ENCODE measurements at places on chromosomes 5 and 9.

DNA sequence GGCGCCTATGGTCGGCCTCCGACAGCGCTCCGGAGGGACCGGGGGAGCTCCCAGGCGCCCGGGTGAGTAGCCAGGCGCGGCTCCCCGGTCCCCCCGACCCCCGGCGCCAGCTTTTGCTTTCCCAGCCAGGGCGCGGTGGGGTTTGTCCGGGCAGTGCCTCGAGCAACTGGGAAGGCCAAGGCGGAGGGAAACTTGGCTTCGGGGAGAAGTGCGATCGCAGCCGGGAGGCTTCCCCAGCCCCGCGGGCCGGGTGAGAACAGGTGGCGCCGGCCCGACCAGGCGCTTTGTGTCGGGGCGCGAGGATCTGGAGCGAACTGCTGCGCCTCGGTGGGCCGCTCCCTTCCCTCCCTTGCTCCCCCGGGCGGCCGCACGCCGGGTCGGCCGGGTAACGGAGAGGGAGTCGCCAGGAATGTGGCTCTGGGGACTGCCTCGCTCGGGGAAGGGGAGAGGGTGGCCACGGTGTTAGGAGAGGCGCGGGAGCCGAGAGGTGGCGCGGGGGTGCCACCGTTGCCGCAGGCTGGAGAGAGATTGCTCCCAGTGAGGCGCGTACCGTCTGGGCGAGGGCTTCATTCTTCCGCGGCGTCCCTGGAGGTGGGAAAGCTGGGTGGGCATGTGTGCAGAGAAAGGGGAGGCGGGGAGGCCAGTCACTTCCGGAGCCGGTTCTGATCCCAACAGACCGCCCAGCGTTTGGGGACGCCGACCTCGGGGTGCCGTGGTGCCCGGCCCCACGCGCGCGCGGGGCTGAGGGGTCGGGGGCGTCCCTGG, 561 bp downstream of the DAPK1 start:
- DNase-seq, result peak; percentile 44

GRCh38 chr5:68494771-68495170, 279.2 kb downstream of the PIK3R1 start:
- DNase-seq, result no peak

- peak; percentile 48 for DNase-seq
Measured at GRCh38 chr9:137461663-137462395, 2.7 kb upstream of the NSMF start.

GRCh38 chr9:38226491-38226951, 157.5 kb upstream of the SHB start:
- DNase-seq, result no peak

DNA sequence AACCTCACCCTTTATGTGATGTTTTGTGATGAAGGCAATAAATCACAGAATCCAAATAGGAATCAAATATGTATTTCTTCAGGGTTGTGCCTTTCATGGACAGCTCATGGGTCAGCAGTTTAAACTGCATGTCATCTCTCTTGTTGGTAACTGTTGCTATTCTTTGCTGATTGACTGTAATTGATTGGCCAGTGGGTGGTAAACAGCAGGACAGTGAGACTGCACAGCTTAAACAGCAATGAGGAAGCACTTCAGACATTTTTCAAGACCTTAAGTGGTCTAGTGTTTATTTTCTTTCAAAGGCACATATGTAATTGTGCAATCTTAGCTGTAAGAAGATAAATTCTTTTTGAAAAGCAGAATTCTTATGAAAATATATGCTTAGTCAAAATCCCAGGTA, 260.5 kb downstream of the COX7C start:
- DNase-seq, result no peak

Measured in GM03348 (cell line).